Stimulated activated CD4-positive, alpha-beta T cell treated with anti-CD3 and anti-CD28 coated beads, Interleukin-4, amount 100 ng/mL, for 1 hour (primary cell): ENCODE measurements at places on chromosomes 16 and 17.

- DNase-seq: no peak
Measured at GRCh38 chr16:674968-675883, at the start of gene RHBDL1. Gene RHBDL1 (plus strand): TSS chr16:675671. CDS start chr16:675791, 120 bp downstream.

DNA sequence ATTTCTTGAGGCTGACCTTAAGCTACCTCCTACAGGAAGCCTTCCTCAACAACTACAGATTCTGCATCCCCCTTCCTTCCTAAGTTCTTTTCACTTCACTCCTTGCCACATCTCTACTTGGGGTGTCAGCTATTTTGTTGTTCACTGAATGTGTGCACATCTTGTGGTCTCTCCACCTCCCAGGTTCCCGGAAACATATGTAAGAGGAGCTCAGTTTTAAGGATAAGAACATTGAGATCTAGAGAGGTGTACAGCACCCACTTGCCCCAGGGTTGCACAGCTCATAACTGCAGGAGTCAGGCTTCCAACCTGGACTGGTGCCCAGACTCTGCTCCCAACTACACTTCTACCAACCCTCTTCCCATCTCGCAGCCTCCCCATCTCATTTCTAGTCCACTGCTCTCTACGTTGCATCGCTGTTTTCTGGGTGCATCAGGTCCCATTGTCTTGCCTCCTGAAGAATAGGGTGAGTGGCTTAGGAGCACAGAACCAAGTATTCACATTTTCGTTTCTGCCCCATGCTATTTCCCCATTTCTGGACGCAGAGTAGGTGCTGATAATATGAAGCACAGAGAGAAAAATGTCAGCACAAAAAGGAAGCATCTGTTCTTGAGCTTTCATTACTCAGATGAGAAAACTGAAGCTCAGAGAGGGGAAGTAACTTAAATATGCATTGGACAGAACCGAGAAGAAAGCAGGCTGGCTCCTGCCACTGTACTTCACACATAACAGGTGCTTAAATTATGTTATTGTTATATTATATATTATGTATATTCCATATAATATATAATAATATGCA lies 292.0 kb upstream of the CCL2 start:
- no peak for DNase-seq

GRCh38 chr16:76052725-76053124 lies 224.5 kb upstream of the CNTNAP4 start:
- DNase-seq: no peak

DNA sequence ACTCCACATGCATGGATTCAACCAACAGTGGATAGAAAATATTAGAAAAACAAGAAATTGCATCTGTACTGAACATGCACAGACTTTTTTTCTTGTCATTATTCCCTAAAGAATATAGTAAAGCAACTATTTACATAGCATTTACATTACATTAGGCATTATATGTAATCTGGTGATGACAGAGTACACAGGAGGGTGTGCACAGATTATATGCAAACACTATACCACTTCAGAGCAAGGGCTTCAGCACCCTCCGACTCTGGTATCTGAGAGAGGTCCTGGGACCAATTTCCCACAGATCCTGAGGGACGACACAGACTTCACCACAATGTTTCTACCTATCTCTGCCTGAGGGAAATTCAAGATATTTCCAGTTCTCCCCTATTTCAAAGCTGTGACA lies 25.3 kb upstream of the KCTD5 start:
- DNase-seq: no peak

DNA sequence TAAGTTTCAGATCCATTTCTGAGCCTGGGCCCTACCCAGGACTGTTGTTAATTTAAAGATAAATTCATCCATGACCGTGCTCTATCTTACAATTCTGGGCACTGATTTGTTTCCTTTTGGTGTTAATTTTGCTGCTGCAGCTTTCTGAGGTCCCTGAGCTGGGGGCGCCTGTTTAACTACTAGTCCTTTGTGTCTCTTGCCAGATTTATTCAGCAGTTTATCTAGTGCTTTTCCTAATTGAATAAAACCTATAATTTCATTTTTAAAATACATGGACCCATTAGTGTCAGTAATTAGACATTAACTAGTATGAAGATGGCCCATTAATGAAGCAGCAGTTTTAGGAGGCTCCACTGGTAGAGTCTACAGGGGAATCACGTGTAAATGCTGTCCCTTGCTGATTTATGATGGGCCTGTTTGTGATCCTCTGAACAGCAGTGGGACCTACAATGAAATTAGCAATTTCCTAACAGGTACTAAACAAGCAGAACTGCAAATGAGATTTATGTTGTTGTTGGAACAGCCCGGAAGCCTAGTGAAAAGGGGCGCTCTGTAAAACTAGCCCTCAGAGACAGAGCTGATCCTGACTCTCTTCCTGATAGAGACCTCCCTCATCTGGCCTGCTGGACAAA lies 54.7 kb downstream of the HS3ST2 start:
- no peak for DNase-seq

GRCh38 chr17:55702150-55702549 lies 20.5 kb downstream of the TMEM100 start:
- DNase-seq: no peak

DNA sequence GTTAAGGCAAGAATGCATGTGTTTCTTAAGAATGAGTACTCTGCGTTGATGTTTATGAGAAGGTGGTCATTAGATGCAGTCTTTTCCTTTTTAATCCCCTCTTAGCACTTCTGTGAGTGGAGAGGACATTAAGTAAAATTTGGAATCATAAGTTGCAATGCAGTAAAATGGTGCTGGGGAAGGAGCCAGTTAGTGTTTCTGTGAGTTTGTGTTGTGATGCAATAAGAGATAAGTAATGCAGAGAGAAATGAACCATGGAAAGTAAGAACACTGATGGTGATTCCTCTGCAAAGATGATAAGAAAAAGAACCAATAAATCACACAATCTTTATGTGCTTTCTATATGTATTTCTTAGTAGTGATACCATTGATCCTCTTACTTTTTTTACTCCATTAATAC lies 20.0 kb downstream of the ABHD15 start:
- DNase-seq: no peak

DNA sequence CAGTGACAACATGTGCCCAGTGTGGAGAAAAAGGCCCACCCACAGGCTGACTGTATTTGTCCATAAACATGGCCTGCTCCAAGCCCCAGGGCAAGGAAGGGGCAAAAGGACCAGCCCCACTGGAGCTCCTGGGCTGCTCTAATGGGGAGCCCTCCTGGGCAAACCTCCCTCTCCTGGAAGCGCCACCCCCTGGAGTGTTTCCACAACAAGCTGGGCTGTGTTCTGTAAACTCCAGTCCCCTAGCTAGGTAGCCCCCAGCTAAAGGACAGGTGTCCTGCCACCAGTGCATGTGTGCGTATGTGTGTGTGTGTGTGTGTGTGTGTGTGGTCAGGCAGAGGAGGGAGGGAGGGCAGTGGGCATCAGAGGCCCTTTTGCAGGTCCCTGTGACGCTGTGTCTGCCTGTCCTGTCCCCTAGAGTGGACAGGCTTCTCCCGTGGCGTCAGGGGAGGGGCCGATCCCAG lies 11.3 kb upstream of the STAC2 start:
- no peak for DNase-seq

DNA sequence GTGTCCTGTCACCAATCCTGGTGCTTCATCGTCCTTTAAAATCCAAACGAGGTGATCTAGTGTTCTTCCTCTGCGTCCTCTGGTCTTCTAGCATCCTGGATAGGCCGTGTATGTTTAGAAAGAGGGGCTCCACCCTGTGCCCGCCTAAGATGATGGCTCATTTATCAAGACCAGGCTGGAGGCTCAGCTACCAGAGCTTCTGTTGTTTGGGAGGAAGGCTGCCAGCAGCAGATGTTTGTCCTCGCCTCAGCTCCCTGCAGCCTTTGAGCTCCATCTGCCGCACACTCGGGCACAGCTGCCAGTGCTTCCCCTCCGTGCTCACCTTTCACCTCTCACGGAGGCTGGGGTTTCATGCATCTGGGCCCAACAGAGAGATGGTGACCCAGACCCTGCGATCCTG lies 954.7 kb upstream of the RBFOX1 start:
- DNase-seq: no peak

DNA sequence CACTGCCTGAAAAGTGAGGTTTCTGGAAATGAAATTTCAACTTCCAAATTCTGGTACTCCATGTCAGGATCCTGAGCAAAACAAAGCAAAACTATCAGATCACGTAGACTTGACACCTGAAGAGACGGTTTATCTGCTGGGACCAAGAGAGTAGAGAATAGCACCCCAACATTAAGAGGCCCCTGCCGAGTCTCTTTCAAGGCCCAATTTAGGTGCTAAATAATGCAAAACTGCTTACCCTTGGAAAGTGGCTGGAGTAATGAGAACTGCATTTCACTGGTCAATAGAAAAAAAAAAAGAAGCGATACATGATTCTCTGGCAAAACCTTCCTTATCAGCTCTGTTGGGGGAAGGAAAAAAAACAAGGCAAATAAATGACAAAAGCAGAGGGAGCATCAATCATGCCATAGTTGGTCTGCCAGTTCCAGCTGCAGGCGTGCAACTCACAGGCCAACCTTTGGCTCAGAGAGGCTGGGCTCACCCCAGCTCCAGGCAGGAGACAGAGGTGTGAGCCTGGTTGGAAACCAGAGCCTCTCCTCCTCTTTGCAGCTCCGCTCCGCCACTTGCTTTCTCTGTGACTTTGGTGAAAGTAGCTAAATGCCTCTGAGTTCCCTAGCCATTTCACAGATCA lies 595.2 kb downstream of the TOX3 start:
- no peak for DNase-seq

DNA sequence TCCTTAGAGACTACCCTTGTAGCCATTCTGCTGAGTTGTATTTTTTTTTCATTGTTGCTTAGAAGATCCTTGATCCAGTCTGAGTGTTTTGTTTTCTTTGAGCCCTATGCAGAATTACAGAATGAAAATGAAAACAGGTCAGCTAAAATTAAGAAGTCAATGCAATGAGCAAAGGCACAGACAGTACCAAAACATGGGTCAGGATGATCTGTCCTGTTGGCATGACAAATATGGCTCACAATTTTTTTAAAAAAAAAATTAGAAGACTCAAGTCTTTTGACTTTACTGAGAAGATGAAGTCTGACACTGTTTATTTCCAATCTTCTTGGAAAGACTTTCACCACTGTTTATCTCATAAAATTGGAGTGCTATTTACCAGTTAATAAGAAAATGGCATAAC lies 32.4 kb downstream of the KCNJ16 start:
- DNase-seq: no peak

- no peak for DNase-seq
Measured at GRCh38 chr17:50902372-50903353, 36.5 kb upstream of the TOB1 start.

DNA sequence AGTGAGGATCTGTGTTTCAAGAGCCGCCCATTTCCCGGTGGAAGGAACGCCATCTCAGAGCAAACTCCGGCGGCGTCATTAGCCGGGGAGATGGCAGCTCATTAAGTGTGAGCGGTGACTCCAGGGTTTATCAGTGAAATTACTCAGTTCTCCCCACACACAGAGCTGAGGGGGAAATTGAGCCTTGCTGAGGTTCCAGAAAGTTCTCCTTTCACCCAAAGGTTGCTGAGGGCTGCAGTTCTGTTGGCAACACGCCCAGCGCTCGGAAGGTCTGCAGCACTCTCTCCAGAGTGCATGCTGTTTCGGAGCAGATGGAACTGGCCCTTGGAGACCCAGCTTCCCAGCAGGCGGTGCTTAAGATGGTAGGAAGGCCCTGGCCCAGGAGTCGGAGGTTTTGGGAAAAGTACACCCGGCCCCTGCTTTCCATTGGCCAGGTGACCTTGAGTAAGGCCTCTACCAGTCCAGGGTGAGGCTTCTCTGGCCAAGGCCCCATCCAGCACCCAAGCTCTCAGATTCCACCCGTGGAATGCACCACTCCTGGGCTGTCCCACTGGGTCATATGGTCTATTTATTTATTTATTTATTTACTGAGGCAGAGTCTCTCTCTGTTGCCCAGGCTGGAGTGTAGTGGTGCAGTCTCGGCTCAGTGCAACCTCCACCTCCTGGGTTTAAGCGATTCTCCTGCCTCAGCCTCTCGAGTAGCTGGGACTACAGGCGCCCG lies 167.7 kb upstream of the CIBAR2 start:
- DNase-seq: no peak

DNA sequence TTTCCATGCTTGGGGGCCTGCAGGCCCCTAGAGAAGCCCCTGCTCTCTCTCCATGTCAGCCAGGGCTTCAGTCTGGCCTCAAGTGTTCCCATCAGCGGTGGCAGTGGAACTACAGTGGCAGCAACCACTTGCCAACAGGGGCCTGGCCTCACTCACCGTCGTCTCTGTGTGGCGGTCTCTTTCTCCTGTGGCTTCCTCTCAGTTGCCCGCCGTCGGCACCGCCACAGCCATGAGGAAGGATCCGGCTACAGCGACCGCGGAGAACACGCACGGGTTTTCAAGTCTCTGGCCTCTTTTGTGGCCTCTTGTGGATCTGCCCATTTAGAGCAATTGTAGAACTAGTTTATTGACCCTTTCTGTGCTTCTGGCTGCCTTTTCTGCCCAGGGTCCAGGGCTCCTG lies 8.5 kb downstream of the ARMC7 start:
- no peak for DNase-seq

- DNase-seq: peak; percentile 62
Measured at GRCh38 chr16:67428146-67428731, 2.7 kb upstream of the HSD11B2 start.

GRCh38 chr16:23528644-23529310 lies 18.5 kb upstream of the GGA2 start:
- DNase-seq: no peak

- no peak for DNase-seq
Measured at GRCh38 chr17:8081876-8082275, 5.6 kb downstream of the ALOX12B start.

DNA sequence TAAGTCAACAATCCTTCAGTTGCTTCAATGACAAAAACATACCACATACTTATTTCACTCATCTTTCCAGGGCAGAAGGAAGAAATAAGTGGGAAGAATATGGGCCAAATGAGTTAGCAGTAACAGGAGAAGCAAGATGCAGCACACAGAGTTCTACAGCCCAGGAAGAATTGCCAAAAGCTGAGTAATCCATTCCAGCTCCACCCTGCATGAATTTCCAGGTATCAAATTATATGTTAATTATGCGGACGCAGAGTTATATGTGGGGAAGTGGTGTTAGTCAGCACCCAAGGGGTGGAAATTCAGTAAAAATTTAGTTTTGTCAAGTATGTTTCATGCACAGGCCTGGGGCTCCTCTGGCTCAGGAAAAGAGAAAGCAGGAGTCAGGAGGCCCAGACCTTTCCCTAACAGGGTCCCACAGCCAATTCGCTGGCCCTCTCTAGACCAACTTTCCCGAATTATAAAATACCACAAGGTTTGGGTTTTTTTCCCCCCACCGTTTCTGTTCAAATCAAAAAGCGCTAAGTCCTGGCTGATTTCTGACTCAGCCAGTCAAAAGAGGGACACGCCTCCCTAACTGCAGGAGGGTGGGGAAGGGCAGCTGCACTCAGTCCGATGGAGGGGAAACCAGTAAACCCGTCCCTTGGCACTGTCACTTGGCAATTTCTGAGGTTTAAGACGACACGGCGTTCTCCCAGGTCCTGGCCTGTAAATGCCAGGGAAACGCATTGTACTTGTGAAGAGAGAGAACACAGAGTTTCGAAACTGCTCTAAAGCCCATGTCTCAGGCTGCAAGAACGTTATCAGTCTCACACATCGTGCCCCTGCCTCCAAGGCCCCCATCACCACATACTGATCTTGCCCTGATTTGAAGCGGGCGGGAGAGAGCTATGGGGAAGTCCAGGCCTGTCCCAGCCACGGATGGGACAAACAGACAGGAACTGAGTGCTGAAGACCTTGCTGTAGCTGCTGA lies 58.1 kb downstream of the ZFHX3 start:
- DNase-seq: no peak
